ENCODE measurements at places on chromosomes 16 and 17.

- DNase-seq, result no peak
Measured at GRCh38 chr17:37405955-37406634, 541 bp downstream of the ACACA start.

DNA sequence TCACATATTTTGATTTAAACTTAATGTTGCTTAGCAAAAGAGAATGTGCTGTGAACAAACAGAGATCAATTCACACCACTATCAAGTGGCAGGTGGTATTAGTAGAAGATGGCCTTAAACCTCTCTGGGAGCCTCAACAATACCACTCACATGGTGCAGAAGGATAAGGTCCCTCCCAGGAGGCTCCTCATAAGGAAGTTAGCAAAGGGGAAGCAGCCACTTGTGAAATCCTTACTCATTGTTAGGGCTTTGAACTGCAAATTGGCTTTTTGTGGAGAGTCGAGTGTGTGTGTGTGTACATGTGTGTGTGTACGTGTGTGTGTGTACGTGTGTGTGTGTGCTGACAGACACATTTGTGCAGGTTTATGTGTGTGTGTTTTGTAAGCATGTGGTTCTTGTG is 48.9 kb upstream of the ASIC2 start:
- no peak for DNase-seq

GRCh38 chr17:54945231-54945630 is 23.2 kb downstream of the COX11 start:
- DNase-seq, result no peak

DNA sequence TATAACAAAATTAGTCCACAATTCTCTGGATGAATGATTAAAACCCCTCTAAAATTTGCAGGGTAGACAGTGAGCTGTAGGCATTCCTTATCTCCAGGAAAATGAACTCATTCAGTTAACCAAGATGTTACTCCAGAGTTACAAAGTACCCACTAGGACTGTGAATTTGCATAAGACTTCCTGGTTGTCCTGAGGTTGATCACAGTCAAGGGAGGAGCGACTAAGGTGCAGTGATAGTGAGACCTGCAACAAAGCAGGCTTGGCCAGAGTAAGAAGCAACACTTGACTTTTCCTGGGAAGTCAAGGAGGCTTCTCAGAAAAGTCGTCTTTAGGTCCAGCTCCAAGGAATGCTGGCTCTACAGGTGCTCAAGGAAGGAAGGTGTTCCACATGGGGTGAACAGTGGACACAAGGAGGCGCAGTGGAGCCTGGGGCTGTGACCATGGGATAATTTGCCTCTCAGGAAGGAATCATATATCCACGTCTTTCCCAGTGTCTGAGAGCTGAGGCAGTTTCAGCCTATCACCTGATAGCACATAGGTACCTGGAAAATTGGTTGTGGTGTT is 821.1 kb upstream of the EEF2KMT start:
- no peak for DNase-seq

- no peak for DNase-seq
Measured at GRCh38 chr17:9473711-9474110, 101.9 kb downstream of the STX8 start.

DNA sequence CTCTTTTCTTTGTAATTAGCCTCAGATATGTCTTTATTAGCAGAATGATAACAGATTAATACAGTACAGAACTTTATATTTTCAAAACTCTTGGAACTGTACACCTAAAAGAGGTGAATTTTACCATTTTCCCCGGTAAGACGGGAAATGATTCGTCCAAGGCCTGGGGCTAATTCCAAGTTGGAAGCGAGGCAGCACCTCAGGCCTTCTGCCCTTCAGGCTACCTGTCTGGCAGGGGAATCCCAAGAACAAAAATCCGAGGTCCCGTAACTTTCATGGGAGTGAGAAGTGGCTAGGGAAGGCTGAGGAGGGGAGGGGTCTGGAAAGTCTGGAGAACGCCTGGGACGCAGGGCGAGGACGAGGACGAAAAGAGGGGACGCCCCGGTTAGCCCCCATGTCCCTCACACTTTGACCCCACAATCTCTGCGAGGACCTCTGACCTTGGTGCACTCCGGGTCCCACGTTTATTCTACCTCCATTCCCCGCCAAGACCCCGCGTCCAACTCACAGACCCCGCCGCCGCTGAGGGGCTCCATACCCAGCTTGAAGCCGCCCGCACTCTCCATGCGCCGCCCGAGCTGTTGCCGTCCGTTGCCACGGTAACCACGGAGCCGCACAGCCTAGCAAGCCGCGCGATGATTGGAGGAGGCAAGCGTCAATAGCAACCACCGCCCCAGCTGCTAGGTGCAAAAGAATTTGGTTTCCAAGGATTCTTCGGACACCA is at the start of gene HYDIN:
HYDIN (minus strand) TSS at position 601 of the 724 bp plus-strand sequence. CDS start 43,827 bp downstream, outside the sequence.
- DNase-seq, result peak; percentile 55

- no peak for DNase-seq
Measured at GRCh38 chr17:57910462-57911420, 44.5 kb downstream of the CUEDC1 start.

GRCh38 chr16:8921347-8921984 is 39.3 kb downstream of the LITAFD start:
- no peak for DNase-seq

DNA sequence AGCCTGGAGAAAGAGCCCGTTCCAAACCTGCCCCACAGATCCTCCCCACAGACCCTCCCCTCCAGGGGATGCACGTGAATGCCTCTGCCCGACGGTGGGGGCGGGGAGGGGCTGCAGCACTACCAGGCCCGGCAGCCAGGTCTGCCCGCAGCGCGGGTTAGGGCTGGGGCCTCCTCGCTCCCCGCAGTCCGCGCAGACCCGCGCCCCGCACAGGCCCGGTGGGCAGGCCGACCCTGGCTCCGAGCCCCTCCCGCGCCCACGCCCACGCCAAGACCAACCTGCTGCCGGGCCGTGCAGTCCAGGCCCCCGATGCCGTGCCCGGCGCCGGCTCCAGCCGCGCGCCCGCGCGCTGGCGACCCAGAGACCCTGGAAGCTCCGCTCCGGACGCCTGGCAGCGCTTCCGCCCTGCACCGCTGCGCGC is at the start of gene RPUSD1:
RPUSD1 (minus strand) TSS at position 404 of the 421 bp plus-strand sequence. CDS start 644 bp downstream, outside the sequence.
- no peak for DNase-seq

GRCh38 chr16:12458591-12459358 is 344.9 kb downstream of the CPPED1 start:
- no peak for DNase-seq

GRCh38 chr17:14321980-14322776 is 21.3 kb downstream of the HS3ST3B1 start:
- no peak for DNase-seq

DNA sequence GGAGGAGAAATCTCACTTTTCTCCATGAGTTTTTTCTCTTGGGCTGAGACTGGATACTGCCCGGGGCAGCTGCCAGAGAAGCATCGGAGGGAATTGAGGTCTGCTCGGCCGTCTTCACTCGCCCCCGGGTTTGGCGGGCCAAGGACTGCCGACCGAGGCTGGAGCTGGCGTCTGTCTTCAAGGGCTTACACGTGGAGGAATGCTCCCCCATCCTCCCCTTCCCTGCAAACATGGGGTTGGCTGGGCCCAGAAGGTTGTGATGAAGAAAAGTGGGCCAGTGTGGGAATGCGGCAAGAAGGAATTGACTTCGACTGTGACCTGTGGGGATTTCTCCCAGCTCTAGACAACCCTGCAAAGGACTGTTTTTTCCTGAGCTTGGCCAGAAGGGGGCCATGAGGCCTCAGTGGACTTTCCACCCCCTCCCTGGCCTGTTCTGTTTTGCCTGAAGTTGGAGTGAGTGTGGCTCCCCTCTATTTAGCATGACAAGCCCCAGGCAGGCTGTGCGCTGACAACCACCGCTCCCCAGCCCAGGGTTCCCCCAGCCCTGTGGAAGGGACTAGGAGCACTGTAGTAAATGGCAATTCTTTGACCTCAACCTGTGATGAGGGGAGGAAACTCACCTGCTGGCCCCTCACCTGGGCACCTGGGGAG is 19.1 kb downstream of the NGFR start:
- DNase-seq, result peak; percentile 81

- peak; percentile 50 for DNase-seq
Measured at GRCh38 chr16:68539711-68540239, 684 bp downstream of the ZFP90 start.

DNA sequence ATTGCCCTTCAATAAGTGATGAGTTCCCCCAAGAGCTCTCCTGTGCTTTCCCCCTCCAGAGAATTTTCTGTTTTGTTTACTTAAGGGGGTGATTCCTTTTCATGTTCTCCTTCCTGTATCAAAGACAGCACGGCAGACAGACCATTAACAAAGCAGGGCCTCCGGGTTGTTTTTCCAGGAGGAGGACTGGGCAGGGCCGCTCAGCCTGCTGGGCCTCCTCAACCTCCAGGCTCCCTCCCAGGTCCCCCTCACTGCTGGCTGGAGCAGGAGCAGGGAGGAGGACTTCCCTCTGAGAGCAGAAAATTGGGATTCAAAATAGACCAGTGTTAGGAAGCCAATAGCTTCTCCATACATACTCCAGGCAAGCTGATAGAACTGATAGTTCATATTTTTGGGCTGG is 20.4 kb downstream of the SDK2 start:
- no peak for DNase-seq

DNA sequence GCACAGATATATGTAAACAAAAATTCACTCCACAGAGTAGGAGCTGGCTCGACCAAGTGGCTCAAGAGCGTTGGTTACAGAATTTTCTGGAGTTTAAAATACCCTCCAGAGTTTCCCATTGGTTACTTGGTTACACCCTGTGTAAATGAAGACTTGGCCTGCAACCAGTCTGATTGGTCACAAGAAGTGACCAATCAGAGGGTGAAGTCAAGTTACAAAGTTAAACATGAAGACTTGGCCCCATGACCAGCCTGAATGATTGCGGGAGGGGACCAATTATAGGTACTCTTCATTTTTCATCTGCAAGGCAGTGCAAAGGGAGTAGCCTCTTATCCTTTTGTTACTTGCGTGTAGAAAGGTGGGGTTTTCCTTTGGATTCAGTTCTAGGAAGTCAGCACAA is 121.3 kb upstream of the SALL1 start:
- no peak for DNase-seq

GRCh38 chr17:38892620-38893019 is 22.8 kb downstream of the LASP1 start:
- no peak for DNase-seq

DNA sequence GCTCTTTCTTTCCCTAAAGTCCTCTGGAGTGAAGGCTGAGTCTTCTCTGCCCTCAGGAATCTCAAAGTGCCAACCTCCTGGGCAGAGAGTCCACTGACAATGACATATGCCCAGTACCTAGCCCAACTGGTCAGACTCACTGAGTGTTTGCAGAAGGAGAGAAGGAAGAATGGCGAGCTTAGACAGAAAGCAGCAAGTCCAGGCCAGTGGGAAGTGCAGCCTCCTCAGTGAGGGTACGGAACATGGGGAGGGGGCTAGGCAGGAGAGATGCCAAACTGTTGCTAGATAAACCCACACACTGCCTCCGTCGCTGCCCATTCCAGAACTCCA is 678 bp downstream of the EXOC7 start:
- DNase-seq, result no peak

DNA sequence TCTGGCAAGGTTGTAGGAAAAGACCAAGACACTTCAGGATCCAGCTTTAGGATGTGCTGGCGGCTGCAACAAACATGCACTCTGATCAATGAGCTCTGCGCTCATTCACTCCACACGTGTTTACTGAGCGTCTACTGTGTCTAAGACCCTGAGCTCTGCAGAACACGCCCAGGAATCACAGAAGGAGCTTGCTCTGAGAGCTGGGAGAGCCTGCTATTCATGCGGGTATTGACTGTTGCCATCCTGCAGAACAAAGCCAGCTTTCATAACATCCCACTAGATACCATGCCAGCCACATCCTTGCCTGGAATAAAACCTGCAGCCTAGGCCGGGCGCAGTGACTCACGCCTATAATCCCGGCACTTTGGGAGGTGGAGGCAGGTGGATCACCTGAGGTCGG is 44.1 kb downstream of the NXN start:
- DNase-seq, result no peak

DNA sequence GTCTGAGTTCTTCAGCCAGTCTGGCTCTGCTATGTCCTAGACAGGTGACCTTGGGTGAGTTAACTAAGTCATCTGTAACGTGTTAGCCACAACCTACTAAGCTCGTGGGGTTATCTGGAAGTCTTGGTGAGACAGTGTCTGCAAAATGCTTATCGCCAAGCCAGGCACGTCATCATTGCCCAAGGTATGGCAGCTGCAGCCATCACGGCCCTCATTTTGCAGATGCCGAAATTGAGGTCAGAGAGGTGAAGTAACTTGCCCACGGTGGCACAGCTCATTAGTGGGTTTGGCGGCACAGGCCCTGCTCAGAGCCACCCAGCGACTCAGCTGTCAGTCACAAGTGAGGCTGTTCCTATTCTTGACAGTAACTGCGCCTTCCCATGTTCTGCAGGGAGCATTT is 79.8 kb downstream of the CMIP start:
- DNase-seq, result no peak

- DNase-seq, result no peak
Measured at GRCh38 chr16:28136751-28137434, 73.4 kb upstream of the GSG1L start.

DNA sequence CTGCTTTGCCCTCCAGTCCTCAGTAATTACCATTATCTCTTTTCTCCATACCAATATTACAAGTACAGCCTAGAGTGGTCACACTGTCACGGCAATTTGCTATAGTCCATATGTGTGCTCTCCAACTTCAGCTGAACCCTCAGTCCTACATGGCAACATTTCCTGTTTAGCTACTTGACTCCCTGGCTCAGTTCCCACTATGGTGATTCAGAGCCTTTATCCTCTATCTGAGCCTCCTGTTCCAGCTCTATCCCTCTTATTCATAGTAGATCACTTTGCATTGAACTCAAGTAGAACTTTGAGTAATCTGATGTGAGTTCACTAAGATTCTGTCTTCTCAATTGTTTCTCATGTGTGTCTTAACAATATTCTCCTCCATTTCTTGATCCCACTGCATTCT is 43.7 kb upstream of the GOSR1 start:
- no peak for DNase-seq

DNA sequence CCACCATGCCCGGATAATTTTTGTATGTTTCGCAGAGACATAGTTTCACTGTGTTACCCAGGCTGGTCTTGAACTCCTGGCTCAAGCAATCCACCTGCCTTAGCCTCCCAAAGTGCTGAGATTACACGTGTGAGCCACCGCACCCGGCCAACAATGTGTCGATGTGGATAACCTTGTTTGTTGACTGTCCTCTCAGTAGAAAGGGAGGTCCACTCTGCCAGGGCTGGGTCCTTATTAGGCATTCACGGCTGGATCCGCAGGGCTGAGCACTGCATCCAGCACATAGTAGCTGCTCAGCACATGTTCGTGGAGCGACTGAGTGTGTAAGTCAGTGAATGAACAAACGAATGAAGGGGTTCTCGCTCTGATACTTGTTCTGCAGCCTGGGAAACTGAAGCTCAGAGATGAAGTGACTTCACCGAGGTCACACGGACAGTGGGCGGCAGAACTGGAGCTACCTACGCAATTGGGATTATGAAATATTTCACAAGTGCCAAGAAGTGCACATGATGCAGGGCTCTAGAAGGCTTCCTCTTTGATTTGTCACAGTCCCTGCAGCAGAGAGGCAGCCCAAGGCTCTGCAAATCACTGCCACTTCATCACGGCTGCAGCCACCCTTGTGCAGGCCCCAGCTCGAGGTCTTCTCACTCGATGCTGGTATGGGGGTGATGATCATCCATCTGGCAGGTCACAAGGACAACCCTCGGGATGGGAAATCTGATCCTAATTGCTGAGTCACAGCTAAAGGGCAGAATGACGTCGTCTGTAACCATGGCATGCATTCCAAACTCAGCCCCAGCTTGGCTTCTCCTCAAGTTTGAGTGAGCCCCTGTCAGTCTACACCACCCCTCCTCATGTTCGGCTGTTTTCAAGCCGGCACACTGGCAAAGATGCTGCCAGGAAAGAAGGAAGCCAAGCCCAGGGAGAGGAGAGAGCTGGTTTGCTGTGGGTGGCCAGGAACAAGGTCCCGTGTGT is 28.0 kb upstream of the SNN start:
- DNase-seq, result peak; percentile 68

- no peak for DNase-seq
Measured at GRCh38 chr17:17819561-17819995, 17.2 kb downstream of the SREBF1 start.

All from right forelimb (tissue), 1 donor.